ENCODE measurements at places on chromosomes 2 and 18.

GRCh38 chr2:33085646-33086045, 138.9 kb downstream of the LTBP1 start:
- no peak for DNase-seq

DNA sequence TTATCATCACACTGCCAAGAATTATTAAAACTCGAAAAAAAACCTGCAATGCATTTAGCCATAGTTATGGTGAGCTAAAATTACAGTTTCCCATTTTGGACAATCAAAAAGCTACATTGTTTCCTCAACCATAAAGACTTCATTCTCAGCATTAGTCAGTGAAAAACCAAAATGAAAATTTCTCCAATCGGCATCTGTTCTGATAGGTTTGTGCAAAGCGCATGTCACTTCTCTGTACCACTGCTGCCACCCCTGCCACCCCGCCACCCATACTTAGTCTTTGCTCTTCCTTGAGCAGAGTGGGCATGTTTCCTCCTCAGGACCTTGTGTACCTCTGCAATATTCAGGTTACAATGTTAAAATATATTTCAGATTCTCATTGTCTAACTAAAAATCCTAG, 7.1 kb upstream of the ZBTB14 start:
- DNase-seq = no peak

- no peak for DNase-seq
Observed at GRCh38 chr2:97645112-97645694, 659 bp upstream of the COX5B start.

GRCh38 chr2:235960011-235960715, 208.0 kb downstream of the GBX2 start:
- DNase-seq = no peak

GRCh38 chr18:47263430-47264307, 12.2 kb upstream of the SKOR2 start:
- DNase-seq = no peak

GRCh38 chr2:191995285-191995684, 148.4 kb upstream of the CAVIN2 start:
- no peak for DNase-seq

DNA sequence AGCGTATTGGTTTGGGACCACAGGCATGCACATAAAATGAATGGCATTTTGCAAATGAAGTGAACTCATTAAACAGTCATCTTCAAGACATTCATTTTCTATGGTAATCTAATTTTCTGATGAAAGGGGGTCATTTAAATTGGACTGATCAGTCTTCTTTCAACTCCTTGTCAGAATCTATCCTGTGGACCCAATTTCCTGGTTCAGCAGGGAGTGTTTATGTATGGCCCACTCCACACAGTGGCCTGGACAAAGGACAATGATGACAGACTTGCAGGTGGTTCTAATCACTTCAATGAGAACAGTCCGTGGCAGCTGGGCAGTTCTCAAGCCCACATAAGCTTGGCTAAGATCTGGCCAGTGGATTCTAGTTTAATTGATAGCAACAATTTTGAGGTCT, 448.1 kb downstream of the DCDC2C start:
- no peak for DNase-seq

Measured in activated CD8-positive, alpha-beta memory T cell treated with anti-CD3 and anti-CD28 coated beads for 4 hours (primary cell).